Large intestine (tissue), 12 donors: ENCODE measurements at places on chromosomes 11 and 22. TPM values are rescaled to one million over a fixed set of nuclear protein-coding genes. Genes with fewer than 3 reads are reported as not detected.

MOB2 gene
- polyA plus RNA-seq = 27.2 TPM

GAB4 gene
- polyA plus RNA-seq = not detected

RAD9A gene
- 22.1 TPM for polyA plus RNA-seq

RASL10A gene
- polyA plus RNA-seq = 1.0 TPM

EMID1 gene
- 152 TPM for polyA plus RNA-seq

MTA2 gene
- polyA plus RNA-seq = 51.6 TPM

RASD2 gene
- polyA plus RNA-seq = 4.7 TPM

OR51B2 gene
- not detected for polyA plus RNA-seq
